Calu3 (cell line): ENCODE measurements at places on chromosomes 11 and 22. TPM values are rescaled to one million over a fixed set of nuclear protein-coding genes. Genes with fewer than 3 reads are reported as not detected.

DNA sequence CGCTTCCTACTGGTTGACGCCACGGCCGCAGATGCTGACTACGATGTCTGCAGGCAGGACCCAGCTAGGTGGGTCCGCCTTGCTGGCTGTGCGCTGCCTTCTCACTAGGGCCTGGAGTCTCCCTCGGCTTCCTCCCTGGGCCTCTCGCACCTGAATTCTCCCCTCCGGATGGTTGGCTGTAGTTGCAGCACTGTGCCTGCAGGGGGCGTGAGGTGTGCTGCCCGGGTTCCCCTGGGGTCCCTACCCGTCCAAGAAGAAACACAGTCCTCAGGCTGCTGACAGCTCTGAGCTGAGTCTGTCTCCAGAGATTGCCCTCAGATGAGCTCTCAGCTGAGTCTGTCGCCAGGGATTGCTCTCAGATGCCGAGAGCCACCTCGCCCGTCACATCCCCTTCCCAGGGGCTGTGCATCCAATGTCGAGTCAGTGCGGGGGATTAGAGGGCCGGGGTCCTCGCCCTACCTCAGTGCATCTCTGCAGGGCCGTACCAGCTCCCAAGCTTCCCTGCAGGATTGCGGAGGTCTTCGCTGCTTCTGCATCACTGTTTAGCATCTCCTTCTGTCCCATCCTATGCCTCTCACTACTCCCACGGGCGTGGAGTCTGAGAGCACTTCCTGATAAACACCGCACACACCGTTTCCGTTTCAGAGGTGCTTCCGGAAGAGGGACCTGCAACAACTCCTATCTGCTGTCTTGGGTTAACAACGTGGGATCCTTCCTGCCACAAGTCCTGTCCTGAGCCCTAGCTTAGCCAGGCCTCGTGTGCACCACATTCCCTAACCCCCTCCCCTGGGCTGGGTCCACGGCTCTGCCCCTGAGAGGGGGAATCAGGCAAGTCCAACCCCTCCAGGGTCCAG lies 196.9 kb downstream of the CSNK2A3 start:
- DNase-seq, result peak; percentile 36

- no peak for DNase-seq
Observed at GRCh38 chr11:86969258-86969657, 14.1 kb upstream of the FZD4 start.

FBLN1 gene
- total RNA-seq, result 28.4 and 28.6 TPM in 2 replicates

DNA sequence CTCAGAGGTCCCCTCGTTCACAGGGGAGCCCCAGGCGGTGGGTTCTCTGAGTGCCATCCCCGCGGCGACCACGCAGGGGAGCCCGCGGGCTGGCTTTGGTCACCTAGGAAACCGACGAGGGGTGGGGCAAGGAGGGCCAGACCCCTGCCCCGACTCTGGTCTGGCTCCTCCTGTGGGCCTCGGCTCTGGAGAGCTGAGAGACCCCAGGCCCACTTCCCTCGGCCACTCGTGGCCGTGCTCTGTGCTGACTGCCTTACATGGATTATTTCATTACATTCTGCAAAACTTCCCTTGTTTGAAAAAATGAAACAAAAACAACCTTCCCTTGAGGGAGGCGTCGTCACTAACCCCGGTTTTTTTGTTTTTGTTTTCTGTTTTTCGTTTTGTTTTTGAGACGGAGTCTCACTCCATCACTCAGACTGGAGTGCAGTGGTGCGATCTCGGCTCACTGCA lies 15.1 kb upstream of the CYTH4 start:
- DNase-seq, result peak; percentile 80

GRCh38 chr22:33013531-33014162 lies 44.5 kb downstream of the SYN3 start:
- no peak for DNase-seq

SCGB1A1 gene
- not detected in 2 replicates for total RNA-seq

- DNase-seq, result no peak
Observed at GRCh38 chr11:75939992-75940391, 125.0 kb downstream of the UVRAG start.

DNA sequence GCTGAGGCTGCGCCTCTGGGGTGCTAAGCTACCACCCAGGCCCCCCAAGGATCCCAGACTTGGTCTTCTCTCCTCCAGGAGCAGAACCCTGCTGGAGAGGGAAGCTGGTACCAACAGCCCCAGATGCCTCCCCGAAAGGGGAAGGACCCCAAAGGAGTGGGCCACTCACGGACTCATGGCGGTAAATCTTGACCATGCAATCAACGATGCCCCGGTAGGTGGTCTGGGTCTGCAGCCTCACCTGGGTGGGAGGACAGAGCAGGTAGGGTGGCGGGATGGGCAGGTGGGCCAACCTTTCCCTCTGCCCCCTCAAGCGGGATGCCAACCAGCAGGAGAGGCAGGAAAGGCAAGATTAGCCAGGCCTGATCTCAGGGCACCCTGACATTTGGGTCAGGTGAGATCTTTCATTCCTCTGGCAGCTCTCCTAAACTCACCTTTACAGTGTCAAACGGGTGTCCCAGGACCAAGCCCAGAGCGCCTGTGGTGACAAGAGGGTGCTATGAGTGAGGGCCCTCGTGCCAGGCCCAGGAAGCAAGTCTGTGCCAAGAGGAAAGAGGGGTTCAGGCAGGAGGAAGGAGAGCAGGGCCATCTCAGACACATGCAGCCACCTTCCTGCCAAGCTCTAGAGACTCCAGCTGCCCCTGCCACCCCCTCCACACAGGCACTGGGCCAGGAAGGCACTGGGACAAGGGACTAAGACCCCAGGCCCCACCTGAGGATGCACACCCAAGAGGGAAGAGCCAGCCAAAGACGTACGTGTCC lies 2.6 kb downstream of the SLC25A45 start:
- no peak for DNase-seq

DNA sequence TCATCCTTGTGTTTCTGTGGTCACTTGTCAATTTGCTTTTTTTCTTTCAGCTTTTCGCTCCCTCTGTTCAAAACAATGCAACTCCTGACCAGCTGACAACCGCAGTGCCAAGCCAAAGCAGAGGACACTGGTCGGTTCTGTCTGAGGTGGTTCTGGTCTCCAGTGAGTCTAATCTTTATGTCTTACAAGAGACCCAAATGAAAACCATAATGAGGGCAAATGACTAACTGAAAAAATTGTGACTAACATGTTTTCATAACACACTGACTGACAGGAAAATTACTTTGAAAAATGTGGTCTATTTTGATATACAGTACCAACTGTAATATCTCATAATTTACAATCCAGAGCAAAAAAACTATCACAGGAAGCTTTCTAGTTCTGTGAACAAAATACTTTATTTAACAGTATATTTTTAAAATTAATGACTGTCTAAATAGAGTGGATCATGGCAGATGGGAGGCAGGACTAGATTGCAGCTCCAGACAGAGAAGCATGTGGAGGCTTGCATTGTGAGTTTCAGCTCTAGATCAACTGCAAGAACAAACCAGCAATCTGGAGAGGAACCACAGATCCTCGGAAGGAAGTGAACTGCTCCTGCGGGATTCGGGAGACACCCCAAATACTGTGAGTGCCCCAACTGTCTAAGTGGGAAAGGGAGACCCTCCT lies 311.8 kb downstream of the SBF2 start:
- DNase-seq, result no peak

- no peak for DNase-seq
Observed at GRCh38 chr11:9817191-9817590, 153.3 kb downstream of the SWAP70 start.

TREH gene
- total RNA-seq, result 0.21 and 0.49 TPM in 2 replicates

DNA sequence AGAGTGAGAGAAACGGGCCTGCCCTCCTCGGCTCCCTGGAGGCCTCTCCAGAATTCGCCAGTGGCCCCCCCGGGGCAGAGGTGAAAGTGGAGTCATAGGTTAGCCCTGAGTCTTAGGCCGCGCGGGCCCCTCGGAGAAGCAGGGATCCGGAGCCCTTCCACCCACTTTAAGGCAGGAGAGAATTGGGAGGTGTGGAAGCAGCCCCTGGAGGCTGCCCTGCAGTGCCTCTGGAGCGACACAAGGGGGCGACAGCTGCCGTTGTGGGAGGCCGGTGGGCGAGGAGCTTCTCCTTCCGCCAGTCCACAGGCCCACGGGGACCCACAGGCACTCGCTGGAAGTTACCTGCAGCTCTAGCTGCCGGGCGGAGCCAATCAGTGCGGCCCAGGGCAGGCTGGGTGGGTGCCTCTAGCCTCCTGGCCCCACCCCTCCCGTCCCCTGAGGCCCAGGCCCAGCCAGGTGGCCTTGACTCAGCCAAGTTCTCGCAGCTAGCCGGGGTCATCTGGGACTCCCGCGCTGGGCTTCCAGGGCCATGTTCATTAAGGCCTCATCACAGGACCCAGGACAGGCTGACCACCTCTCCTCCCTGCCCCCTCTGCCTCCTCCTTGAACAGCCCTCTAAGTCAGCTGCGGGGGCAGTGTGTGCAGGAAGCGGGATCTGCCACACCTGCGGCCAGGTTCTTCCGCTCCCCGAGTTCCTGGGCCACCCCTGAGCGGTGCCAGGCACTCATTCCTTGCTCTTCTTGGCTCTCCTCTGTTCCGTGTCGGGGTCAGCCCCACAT lies 5.0 kb downstream of the DGKZ start:
- DNase-seq, result peak; percentile 30

DNA sequence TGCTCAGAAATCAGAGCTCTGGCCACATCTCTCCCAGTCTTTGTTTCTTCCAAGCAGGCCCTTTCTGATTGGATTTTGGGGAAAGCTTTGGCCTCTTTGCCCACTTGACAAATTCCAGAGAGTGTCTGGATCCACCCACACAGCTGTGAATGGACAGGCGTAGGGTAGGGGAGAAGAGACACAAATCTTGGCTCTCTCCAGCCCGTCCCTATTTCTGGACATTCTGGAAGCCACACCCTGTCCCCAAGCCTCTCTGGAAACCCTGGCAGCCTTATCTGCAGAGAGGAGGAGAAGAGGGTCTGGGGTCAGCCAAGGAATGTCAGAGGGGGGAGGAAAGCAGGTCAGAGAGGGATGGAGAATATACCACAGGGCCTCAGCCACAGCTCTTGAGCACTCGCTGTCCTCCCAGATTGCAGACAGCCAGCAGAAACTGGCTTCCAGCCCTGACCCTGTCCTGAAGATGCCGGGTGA lies 59.5 kb upstream of the WNT11 start:
- no peak for DNase-seq

SYT9 gene
- not detected in 2 replicates for total RNA-seq

DNA sequence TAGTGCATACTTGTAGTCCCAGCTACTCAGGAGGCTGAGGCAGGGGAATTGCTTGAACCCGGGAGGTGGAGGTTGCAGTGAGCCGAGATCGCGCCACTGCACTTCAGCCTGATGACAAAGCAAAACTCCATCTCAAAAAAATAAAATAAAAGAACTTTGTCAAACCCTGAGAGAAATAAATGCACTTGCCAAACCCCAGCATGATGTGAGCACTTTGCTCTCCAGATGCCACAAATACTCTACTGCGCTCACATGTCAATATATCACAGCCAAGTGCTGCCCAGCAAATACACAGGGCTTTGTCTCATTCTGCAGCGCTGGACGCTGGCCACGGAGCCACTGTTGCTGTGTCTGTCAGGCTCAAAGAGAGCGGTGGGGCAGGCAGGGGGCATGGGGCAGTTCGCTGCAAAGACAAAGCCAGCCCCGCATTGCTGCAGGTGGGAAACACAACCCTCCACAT lies 45.1 kb downstream of the AHNAK start:
- no peak for DNase-seq

CST6 gene
- total RNA-seq, result 21.5 and 27.2 TPM in 2 replicates

DNA sequence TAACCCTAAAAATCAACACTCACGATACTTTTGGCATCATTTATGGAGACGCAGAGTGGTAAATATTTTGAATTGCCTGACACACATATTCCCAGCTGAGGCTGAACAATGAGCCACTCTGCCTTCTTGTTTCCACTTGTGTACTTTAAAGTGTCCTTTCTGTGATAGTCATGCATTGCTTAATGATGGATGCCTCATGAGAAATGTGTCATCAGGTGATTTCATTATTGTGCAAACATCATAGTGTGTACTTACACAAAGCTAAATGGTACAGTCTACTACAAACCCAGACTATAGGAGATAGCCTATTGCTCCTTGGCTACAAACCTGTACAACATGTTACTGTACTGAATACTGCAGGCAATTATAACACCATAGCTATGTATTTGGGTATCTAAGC lies 44.2 kb downstream of the MRE11 start:
- peak; percentile 0 for DNase-seq

DNA sequence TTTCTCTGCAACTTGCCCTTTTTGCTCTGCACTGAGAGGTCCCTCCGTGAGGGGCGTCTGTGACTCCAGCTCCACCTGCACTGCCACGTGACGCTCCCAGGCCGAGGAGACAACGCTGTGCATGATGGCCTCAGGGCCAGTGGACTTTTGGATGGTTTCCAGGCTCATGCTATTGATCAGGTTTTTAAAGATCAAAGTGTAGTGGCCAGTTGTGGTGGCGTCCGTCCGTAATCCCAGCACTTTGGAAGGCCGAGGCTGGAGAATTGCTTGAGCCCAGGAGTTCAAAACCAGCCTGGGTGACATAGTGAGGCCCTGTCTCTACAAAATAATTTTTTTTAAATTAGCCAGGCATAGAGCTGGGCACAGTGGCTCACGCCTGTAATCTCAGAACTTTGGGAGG lies 16.1 kb downstream of the RPL3 start:
- no peak for DNase-seq

GRCh38 chr11:26755762-26756161 lies 33.9 kb upstream of the SLC5A12 start:
- DNase-seq, result no peak

DNA sequence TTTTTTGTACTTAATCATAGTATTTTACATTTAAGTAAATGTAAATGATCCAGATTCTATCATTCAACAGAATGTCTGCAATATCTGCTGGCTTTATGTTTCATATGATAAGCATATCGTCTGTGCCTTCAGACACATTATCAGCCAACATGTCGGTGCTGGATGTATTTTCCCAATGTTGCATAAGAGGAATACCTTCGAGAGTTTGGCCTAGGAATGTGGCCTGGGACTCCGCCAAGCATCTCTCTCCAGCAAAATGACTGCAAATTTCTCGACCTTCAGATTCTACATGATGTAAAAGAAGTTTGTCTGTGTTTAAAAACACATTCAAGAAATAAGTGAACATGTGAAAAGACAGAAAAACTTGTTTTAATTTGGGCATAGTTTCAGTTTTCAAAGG lies 6.9 kb downstream of the BDNF start:
- no peak for DNase-seq

GRCh38 chr11:12206529-12206928 lies 96.1 kb downstream of the MICAL2 start:
- no peak for DNase-seq

DNA sequence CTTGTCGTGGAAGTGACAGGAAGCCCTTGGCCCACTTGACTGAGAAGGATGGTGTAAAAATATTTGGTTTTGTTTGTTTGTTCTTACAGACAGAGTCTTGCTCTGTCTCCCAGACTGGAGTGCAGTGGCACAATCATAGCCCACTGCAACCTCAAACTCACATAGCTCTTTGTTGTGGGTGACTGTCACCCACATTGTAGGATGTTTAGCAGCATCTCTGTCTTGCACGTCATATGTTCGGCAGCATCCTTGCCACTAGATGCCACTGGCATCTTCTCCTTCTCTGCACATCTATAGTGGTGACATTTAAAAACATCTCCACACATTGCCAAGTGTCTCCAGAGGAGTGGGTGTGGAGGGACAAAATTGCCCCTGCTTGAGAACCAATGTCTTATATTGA lies 56.8 kb downstream of the PRR5L start:
- DNase-seq, result no peak
